Bronchus fibroblast of lung (primary cell): ENCODE measurements at places on chromosomes 11 and 22. TPM values are rescaled to one million over a fixed set of nuclear protein-coding genes. Genes with fewer than 3 reads are reported as not detected.

ATM gene
- 21.7 and 23.9 TPM in 2 replicates for total RNA-seq

TMEM86A gene
- total RNA-seq, result 0.45 and 0.50 TPM in 2 replicates

NPAS4 gene
- total RNA-seq, result not detected in 2 replicates

JHY gene
- 0.45 and 0.84 TPM in 2 replicates for total RNA-seq

CAPN5 gene
- total RNA-seq, result 11.3 and 12.4 TPM in 2 replicates

DPAGT1 gene
- 34.1 and 40.0 TPM in 2 replicates for total RNA-seq

CYTH4 gene
- 0.15 and 0.17 TPM in 2 replicates for total RNA-seq

MAPK8IP2 gene
- 0.17 and 0.59 TPM in 2 replicates for total RNA-seq

OR8G5 gene
- total RNA-seq, result not detected in 2 replicates

RAB38 gene
- 6.2 and 7.0 TPM in 2 replicates for total RNA-seq

ACO2 gene
- 79.2 and 83.8 TPM in 2 replicates for total RNA-seq

NFAM1 gene
- total RNA-seq, result not detected in 2 replicates

FUT4 gene
- 2.7 and 3.5 TPM in 2 replicates for total RNA-seq

XKR3 gene
- total RNA-seq, result not detected in 2 replicates

ZNF280A gene
- total RNA-seq, result 0.17 TPM in 1 of 2 replicates, not detected in the other
